ENCODE measurements at places on chromosomes 16 and 17. TPM values are rescaled to one million over a fixed set of nuclear protein-coding genes. Genes with fewer than 3 reads are reported as not detected.

- no peak for DNase-seq
These were observed 16.2 kb downstream of the PITPNA start for GRCh38 chr17:1546292-1546922.

Gene TMEM88
- polyA plus RNA-seq: 17.3 TPM

Gene CHST4
- polyA plus RNA-seq: 0.15 TPM

- no peak for DNase-seq
These were observed 44.5 kb downstream of the CUEDC1 start for GRCh38 chr17:57910462-57911420.

GRCh38 chr17:64692187-64692586 is 30.1 kb upstream of the SMURF2 start:
- no peak for DNase-seq

Data from right lung (tissue), 10 donors.